ENCODE measurements at places on chromosomes 2 and 18. TPM values are rescaled to one million over a fixed set of nuclear protein-coding genes. Genes with fewer than 3 reads are reported as not detected.

DNA sequence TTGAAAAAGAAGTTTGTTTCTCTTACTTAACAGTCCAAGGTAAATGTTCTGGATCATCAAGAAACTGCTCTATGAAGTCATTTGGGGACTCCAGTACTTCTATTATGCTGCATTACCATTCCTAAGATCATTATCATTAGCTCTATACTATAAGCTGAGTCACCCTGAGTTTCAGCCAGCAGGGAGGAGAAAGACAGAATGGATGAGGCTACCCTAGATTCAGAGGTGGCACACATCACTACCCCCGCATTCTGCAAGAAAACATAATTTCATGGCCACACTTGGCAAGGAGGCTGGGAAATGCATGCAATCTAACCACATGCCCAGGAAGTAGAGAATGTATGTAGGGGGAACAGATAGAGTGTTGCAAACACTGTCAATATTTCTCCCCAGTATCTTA is 16.6 kb upstream of the LNPK start:
- DNase-seq = no peak

Gene TBC1D8
- total RNA-seq = 13.9 TPM

DNA sequence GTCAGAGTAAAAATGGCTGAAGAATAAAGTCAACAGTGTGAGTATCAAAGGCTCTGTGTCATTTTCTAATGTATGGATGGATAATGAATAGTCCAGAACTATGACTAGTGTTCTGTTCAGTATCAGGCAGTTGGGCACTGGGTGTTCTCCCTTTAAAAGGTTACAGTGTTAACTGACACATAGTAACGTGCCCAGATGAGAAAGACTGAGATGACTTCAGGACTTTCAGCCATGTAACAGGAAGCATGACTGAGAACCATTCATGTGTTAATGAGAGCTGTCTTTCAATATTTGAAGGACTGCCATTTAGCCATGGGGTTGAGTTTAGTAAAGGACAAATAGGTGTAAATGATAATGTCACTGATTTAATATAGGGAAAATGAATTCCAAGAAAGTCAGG is 187.1 kb downstream of the GULP1 start:
- no peak for DNase-seq

DNA sequence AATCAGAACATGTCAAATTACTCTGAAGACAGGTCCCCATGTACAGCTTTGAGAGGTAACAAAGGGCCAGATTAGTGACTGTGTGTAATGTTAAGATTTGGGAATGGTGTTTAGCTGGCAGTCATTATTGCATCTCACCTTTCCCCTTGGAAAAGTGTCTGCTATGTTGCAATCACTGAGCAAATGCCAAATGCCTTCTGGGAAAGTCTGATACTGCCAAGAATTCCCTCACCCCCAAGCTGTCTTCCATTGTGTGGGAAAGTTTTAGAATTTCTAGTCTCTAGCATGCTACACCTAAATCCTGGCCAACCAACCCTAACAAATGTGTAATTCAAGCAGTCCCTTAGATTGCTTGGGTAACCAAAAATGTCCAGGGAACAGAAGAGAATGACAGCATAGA is 13.6 kb upstream of the PELI1 start:
- no peak for DNase-seq

DNA sequence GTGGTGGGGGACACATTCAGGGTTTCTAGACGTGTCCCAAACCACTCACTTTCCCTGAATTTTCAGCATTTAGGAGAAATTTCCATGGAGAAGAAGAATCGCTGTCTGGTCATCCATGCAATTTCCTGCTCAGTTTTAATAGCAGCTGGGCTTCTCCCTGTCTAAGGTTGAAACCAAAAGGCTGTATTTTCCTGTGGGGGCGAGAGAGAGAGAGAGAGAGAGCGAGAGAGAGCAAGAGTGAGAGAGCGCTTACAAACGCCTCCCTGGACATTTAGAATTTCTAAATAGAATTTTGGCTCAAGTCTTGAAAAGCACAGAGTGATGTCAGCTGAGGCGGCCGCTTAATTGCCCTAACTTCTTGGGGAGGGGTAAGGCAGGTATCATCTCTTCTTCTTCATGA is 110.8 kb downstream of the SETBP1 start:
- DNase-seq = no peak

Gene CCL20
- total RNA-seq = not detected

All from endodermal cell (in vitro differentiated cells).